Jurkat, Clone E6-1 (cell line): ENCODE measurements at places on chromosomes 11 and 22.

DNA sequence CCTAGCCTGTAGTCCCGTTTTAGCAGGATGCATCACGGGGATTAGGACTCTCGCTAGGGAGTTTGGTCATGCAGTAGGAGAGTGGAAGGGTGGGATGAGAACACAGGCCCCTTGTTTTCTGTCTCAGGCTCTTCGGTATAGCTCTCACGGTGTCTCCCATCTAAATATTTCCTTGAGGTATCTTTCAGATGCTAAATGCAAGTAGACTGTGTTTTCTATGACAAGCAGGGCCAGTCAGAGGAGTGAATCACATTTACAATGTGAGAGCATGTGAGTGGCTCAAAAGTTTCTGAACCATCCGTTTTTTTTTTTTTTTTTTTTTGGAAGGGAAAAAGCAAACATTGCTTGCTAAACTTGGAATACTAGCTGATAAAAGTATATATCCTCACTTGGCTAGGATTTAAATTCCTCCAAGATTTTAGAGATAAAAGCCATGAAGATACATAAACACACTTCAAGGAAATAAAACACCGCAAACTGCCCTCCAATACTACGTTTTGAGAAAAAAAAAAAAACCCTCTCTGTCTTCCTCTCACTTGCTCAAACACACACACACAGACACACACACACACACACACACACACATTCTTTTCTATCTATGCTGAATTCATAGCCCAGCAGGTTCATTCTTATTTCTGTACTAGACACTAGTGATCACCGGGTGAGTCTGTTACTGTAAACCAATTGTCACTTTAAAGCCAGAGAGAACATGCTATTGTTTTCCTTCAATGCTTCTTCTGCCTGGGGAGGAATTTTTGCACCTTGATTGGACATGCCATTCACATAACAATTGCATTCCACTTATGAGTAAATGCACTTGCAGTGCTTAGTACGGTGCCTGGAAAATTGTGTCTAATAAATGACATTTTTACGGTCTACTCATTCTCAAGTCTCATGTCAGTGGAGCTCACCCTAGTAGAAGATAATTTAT lies 224.6 kb upstream of the CCDC90B start:
- DNase-seq = no peak

DNA sequence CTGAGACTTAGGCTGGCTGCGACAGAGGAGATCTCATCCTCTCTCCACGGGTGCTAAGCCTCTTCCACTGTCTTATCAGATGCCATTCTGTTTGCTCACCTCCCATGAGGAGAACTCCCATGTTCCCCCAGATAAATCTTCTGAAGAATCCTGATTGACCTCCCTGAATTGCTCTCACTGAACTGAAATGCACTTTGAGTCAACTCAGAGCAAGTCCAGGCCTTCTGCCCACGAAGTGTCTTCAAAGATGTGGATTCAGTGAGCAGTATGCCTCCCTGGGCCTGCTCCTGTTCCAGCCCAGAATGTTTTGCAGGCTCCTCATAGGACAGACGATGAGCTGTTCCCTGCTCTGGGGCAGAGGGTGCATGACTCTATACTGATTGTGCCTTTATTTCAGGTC lies 17.4 kb downstream of the TUB start:
- DNase-seq = no peak

GRCh38 chr11:106217456-106217855 lies 140.0 kb downstream of the AASDHPPT start:
- DNase-seq = no peak

GRCh38 chr22:43036282-43036829 lies 21.4 kb upstream of the PACSIN2 start:
- DNase-seq = no peak

- no peak for DNase-seq
These were observed at the start of gene P2RY2 for GRCh38 chr11:73218106-73218829. Gene P2RY2 (plus strand): TSS chr11:73218281. CDS start chr11:73234160, 15,879 bp downstream.

- no peak for DNase-seq
These were observed 33.6 kb upstream of the OR4B1 start for GRCh38 chr11:48182860-48183526.
